ENCODE measurements at places on chromosomes 6 and 20. TPM values are rescaled to one million over a fixed set of nuclear protein-coding genes. Genes with fewer than 3 reads are reported as not detected.

The BIRC7 gene
- total RNA-seq = 0.06 TPM

The NKX2-2 gene
- total RNA-seq = not detected

The ARMC12 gene
- total RNA-seq = 0.13 TPM

The TREM2 gene
- total RNA-seq = not detected

The TUBB1 gene
- total RNA-seq = under 0.01 TPM

The TMC2 gene
- not detected for total RNA-seq

The CST7 gene
- not detected for total RNA-seq

The SCRT2 gene
- total RNA-seq = not detected

The PPP1R3G gene
- total RNA-seq = 1.2 TPM

The CALHM5 gene
- 11.8 TPM for total RNA-seq

The APCDD1L gene
- 2.4 TPM for total RNA-seq

The LPIN3 gene
- 3.4 TPM for total RNA-seq

The UBD gene
- not detected for total RNA-seq

Measured in aortic smooth muscle cell (primary cell).